ENCODE measurements at places on chromosomes 5 and 9. TPM values are rescaled to one million over a fixed set of nuclear protein-coding genes. Genes with fewer than 3 reads are reported as not detected.

Gene GADD45G
- 1.0 TPM for polyA plus RNA-seq

- DNase-seq = no peak
Measured at GRCh38 chr9:109313351-109313750, 7.5 kb downstream of the EPB41L4B start.

Gene KIF20A
- polyA plus RNA-seq = 28.2 TPM

Gene PROB1
- polyA plus RNA-seq = 0.55 TPM

- no peak for DNase-seq
Measured at GRCh38 chr5:139901986-139902385, 106.4 kb downstream of the PSD2 start.

Gene ANKRD18B
- polyA plus RNA-seq = 0.74 TPM

Gene CATSPER3
- 0.14 TPM for polyA plus RNA-seq

Gene PCDHB7
- 0.51 TPM for polyA plus RNA-seq

Gene CNTFR
- polyA plus RNA-seq = not detected

- DNase-seq = no peak
Measured at GRCh38 chr5:140142856-140143255, 17.1 kb downstream of the IGIP start.

GRCh38 chr9:105376893-105377292 lies 70.9 kb upstream of the FSD1L start:
- DNase-seq = peak; percentile 26

DNA sequence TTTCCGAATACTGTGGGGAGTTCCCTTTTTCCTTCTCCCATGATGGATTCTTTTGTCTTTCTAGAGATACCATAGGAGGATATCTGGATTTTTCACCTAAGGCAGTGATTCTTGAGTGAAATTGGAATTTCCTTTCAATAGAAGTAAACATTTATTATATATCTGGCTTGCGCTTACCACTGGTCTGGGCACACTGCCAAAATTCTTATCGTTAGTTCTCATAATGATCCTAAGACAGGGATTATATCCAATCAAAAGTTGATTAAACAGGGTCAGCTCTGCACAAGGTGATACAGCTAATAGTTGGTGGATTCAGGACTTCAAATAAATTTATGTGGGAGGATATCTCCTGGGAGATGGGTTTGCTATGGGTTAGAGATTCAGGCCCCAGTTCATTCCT lies 9.6 kb downstream of the TLE4 start:
- peak; percentile 23 for DNase-seq

DNA sequence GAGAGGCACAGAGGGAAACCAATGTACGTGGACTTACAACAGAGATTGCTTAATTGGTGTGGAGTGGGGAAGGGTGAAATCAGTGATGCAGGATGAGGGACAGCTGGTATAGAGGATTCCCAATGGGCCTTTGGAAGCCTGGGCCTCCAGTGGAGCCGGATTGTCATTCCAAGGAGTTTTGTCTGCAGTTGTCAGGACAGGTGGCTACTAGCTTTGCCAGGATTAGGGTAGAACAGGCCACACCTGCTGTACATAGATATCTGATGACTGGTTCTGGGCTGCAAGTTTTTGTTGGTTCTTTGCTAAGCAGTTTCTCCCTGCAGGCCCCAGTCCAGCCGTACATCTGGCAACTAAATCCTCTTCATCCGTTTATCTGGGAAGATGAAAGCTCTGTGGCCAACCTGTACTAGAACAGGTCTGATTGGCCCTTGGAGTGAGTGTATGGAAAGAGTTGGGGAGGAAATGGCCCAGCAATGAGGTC lies 4.2 kb downstream of the SKP2 start:
- DNase-seq = peak; percentile 53

DNA sequence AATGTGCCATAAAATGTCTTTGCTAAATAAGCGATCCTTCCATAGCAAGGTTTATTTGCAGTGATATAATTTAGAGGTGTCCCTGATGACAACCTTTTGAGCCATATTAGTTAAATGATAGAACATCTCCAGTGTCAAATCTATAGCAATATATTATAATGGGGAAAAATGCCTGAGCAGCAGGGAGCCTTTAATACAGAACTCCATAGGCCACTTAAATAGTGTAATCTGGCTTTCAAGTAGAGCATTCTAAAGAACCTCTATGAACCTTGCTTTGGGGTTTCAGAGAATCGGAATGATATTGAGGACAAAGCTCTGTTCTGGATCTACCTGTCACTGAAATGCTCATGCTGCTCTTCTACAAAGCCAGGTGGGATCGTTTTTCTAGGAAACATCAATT lies 96.7 kb upstream of the MEF2C start:
- no peak for DNase-seq
